ENCODE measurements at places on chromosomes 4 and X.

GRCh38 chr4:42781315-42781714 is 111.2 kb upstream of the GRXCR1 start:
- DNase-seq = no peak

DNA sequence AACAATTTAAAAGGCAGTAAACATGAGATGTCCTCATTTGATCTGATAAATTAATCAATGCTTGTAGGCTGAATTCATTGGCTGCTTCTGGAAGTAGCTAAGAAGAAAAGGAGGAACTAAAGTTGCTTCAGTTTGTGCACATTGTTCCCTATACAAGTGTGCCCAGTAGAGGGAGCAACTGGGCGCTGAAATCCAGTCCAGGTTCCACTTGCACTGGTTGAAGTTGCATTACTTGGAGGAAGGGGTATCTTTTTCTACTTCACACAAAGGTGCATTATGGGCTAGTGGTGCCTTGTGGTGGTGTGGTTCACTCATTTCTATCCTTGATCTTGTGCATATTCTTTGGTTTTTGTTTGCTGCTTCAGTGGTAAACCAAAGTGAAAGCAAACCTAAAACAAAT is 67.9 kb upstream of the SOX3 start:
- no peak for DNase-seq

- DNase-seq = no peak
These were observed 117.3 kb upstream of the NOCT start for GRCh38 chr4:138898282-138898681.

DNA sequence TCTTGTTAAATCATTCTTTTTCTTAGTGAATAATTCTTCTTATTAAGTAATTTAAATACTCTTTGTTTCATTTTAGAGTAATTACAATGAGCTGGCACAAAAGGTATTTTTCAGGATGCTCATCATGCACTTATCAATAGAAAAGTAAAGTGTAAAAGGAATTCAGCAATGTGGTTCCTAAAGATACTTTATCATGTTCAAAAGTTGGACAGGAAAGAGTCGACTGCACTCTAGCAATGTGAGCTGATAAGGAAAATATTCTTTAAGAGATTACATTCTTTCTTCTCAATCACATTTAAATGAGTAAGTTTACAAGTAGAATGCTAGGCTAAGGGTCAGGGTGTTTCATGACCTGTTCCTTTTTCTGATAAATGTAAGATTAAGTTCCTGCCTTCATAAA is 609.5 kb upstream of the FAM241A start:
- DNase-seq = no peak

- no peak for DNase-seq
These were observed 232.3 kb downstream of the PABPC4L start for GRCh38 chr4:133969202-133969848.

DNA sequence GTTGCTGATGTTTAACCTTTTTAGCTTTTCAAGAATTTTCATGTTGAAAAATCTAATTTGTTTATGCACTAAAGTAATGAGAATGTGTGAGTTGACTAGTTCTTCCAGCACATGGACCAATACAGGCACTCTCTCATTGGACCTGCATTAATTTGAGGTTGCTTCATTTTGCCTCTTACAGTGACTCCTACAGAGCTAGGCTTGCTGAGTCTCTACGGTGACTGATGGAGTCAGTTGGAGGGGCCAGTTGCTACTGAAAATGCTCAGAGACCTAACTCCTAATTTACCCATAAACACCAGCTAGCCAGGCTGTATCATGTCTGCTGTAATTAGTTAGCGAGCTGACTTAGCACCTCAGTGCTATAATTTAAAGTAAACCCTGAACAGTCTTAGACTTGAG is 10.9 kb downstream of the MTHFD2L start:
- no peak for DNase-seq
